ENCODE measurements at places on chromosomes 4 and X.

DNA sequence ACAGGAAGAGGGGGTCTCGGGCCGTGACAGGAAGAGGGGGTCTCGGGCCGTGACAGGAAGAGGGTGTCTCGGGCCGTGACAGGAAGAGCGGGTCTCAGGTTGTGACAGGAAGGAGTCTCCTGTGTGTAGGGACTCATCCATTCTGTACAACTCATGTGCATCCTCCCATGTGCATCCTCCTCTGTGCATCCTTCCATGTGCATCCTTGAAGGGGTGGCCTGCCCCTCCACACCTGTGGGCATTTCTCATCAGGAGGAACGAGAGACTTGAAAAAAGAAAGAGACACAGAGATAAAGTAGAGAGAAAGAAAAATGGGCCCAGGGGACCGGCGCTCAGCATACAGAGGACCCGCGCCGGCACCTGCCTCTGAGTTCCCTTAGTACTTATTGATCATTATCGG is 30.2 kb upstream of the PLCXD1 start:
- no peak for DNase-seq

- DNase-seq, result no peak
Measured at GRCh38 chr4:123017636-123018395, 95.4 kb upstream of the NUDT6 start.

GRCh38 chr4:183718876-183719275 is 59.8 kb downstream of the TRAPPC11 start:
- no peak for DNase-seq

DNA sequence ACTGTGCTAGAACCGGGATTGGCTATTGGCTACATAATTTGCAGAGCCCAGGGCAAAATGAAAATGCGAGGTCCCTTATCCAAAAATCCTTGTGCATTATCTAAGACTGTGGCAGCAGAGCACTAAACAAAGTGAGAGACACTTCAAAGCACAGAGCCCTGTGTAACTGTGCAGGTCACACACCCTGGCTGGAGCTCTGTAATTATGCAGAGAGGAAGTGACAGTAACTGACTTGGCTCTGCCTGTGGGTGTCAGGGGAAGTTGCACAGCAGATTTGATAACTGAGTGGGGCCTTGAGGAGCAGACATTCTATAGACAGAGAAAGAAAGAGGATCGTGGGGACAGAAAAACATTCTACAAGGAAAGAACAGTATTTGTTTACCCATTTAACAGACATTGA is 173.5 kb upstream of the FMR1 start:
- DNase-seq, result no peak

Measured in stimulated activated CD4-positive, alpha-beta T cell treated with anti-CD3 and anti-CD28 coated beads, TNF-alpha, amount 100 ng/mL, for 1 hour (primary cell).